Stimulated activated CD4-positive, alpha-beta T cell treated with anti-CD3 and anti-CD28 coated beads, TNF-alpha, amount 100 ng/mL, for 1 hour (primary cell): ENCODE measurements at places on chromosomes 16 and 17.

DNA sequence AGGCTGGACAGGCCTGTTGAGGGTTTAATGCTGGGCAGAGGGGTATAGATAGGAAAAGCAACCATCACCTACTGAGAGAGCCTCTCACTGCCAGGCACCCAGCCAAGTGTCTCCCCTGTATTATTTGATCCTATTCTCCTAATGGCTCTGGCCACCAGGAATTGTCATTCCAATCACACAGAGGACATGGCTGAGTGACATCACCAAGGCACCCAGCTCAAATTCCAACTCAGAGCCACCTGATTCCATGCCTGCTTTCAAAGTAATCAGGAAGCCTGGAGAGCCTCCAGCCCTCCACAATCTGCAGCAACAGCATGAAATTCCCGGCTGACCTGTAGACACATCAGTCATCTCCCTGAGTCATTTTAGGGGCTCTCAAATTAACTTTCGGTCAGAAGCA lies 368.9 kb upstream of the C16orf82 start:
- DNase-seq, result no peak

- DNase-seq, result no peak
Measured at GRCh38 chr17:44222112-44222869, 2.8 kb upstream of the UBTF start.

- DNase-seq, result no peak
Measured at GRCh38 chr16:6643080-6643686, 689.5 kb upstream of the RBFOX1 start.

- DNase-seq, result no peak
Measured at GRCh38 chr17:67995570-67996263, 552 bp downstream of the C17orf58 start.

GRCh38 chr17:50721194-50722010 lies 2.0 kb downstream of the LUC7L3 start:
- no peak for DNase-seq

DNA sequence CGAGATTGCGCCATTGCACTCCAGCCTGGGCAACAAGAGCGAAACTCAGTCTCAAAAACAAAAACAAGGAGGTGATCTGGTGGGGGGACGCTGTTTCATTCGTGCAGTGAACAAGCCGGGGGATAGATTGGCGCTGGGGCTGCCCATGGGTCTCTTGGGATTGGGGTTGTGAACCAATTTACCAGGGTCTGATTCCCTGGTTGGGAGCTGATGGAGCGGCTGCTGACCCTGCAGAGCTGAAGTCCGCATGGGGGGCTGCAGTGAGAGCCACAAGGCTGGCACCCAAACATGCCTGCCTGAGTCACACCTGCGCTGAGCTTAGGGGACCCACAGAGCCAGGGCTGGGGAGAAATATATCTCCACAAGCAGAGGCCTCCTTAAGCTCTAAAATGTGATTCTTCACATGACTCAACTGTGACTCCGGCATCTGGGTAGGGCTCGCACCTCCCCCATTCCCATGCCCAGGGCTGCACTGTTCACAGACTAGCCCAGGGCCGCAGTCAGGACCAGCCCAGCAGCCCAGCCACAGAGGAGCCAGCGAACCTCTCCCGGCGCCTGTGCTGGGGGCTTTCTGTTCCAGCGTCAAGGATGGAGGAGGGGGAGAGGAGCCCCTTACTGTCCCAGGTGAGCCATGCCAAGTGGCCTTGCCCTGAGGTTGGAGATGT lies 5.0 kb downstream of the TSPAN10 start:
- no peak for DNase-seq

GRCh38 chr17:4950746-4951204 lies at the start of gene ENO3:
ENO3 (plus strand) TSS chr17:4951119; CDS start chr17:4951830, 711 bp downstream.
- DNase-seq, result no peak

GRCh38 chr17:42460371-42460770 lies 1.7 kb downstream of the ATP6V0A1 start:
- no peak for DNase-seq

DNA sequence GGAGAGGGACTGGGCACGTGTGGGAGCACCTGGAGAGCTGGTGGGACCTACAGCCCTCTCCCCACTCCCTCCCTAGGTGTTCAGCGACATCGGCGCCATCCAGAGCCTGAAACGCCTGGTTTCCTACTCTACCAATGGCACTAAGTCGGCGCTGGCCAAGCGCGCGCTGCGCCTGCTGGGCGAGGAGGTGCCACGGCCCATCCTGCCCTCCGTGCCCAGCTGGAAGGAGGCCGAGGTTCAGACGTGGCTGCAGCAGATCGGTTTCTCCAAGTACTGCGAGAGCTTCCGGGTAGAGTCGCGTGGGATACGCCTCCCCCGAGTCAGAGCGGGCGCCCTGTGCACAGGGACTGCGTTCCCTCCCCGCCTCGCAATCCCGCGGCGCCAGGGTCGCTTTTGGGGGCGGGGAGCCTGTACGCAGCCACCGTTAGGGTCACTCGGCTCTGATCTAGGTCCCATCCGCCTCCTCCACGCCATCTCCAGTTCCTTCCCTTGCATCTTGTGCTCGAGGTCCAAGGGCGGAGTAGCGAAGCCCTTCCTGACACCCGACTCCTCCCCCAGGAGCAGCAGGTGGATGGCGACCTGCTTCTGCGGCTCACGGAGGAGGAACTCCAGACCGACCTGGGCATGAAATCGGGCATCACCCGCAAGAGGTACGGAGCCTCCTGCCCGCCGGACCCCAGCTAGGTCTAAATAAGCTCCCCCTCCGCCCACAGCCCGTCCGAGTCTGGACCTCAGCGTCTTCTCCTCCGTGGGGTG lies 13.0 kb downstream of the SARM1 start:
- DNase-seq, result peak; percentile 43

- DNase-seq, result no peak
Measured at GRCh38 chr17:76326306-76326705, 18.2 kb upstream of the QRICH2 start.

- no peak for DNase-seq
Measured at GRCh38 chr16:27973678-27974077, 89.8 kb downstream of the GSG1L start.

- DNase-seq, result no peak
Measured at GRCh38 chr17:78039581-78039980, 81.1 kb downstream of the TNRC6C start.

GRCh38 chr17:32658470-32659418 lies 172.0 kb downstream of the CDK5R1 start:
- DNase-seq, result no peak

DNA sequence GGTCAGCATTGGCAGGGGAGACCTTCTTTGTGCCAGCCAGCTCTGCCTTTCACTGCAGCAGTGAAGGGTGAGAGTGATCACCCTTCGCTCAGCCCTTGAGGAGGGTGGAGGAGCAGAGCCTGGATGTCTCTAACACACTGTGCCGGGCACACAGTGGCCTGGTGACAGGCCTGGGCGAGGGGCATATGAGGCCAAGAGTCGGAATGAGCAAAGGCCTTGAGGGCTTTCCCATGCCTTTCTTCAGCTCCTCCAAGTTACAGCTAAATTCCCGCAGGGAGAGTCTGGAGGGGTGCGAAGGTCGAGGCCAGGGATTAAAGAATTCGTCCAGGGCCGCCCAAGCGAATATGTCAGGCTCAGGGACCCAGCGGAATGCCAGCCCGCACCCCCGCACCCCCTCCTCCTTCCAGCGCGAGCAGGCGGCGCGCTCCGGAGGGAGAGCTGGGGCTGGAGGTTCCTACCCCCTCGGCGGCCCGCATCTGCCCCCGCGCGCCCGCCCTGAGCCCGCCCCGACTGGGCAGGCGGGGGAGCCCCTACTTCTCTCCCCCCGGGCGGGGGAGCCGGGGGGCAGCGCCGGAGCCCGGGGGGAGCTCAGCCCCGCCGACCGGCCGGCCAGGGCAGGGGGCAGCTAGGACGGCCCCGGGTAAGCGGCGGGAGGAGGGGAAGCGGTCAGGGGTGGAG lies at the start of gene RASL10B:
RASL10B (plus strand) TSS at position 401 of the 678 bp plus-strand sequence. CDS start 3,546 bp downstream, outside the sequence.
- peak; percentile 46 for DNase-seq

- no peak for DNase-seq
Measured at GRCh38 chr17:42928714-42929496, 28.3 kb downstream of the G6PC1 start.

- no peak for DNase-seq
Measured at GRCh38 chr17:47636273-47637030, 13.3 kb upstream of the KPNB1 start.

GRCh38 chr17:60086818-60087591 lies 8.3 kb upstream of the HEATR6 start:
- DNase-seq, result no peak
